ENCODE measurements at places on chromosomes 5 and 9.

DNA sequence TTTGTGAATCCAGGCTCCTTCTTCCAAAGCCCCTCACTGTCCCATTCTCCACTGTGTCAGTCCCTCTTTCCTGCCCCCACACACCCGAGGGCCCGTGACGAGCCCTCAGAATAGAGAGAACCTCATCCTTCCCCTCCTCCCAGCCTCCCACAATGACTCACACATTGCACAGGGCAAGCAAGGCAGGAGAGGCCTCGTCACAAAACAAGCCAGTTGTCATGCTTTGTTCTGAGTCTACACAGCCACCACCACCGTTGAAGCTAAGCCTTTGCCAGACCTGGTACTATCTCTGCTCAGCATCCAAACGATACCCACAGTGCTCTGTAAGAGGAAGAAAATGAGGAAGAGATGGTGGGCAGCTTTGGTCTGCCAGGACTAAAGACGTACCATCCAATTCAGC is 142.2 kb upstream of the ZNF366 start:
- no peak for DNase-seq

DNA sequence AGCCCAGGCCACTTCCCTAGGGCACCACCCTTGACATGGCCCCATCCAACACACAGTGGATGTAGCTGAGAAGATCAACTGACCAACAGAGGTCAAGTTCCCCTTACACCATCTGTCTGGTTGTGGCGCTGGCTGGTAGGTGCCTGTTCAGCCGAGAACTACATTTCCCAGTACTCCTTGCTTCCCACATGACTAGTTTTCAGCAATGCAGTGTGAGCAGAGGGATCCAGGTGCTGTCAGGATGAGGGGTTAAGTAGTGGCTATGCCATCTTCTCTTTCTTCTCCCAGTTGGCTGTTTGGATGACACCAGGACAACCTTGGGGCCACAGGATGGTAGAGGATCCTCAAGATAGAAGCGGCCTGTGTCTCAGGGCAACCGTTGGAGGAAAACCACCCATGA is 48.6 kb upstream of the SH3PXD2B start:
- peak; percentile 33 for DNase-seq

GRCh38 chr5:55241746-55242145 is 8.3 kb upstream of the CCNO start:
- no peak for DNase-seq

- DNase-seq = no peak
Measured at GRCh38 chr5:124707520-124707919, 38.9 kb downstream of the ZNF608 start.

- DNase-seq = peak; percentile 45
Measured at GRCh38 chr5:29697785-29698414, 1495.6 kb upstream of the CDH6 start.

DNA sequence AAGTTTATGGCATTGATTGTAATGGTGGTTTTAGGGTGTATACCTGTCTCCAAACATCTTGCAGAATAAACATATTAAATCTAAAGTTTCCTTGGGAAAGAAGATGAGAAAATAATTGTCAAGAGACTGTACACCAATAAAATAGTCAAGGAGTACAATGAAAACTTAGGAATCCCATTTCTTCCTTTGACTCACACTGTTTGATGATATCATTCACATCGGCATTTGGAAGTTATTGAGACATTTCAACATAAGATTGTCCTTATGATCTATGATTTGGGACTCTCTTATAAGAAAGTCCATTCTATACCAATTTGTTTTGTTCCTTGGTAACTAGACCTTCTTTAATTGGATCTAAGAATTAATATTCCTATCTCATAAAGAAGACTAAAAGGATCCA is 482.7 kb downstream of the RAB3C start:
- DNase-seq = no peak

GRCh38 chr5:147782110-147783028 is at the start of gene JAKMIP2:
TSS of gene JAKMIP2 (minus strand) at chr5:147782728. CDS start at chr5:147671806, 110,922 bp downstream.
- peak; percentile 77 for DNase-seq

DNA sequence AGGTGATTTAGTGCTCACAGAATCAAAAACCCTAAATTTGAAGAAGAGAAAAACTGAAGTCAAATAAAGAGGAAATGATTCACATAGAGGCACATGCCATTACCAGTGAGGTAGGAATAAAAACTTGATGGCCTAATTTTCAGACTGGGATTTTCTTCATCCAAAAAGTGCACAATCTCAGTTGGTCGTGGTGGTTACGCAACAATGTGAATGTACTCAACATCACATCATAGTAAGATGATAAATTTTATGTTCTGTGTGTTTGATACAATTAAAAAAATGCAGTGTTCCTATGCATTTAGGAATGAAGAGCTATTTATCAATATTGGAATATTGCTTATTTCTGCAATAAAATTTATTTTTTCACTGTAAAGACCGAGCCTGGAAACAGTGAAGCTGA is 60.7 kb downstream of the SV2C start:
- no peak for DNase-seq

DNA sequence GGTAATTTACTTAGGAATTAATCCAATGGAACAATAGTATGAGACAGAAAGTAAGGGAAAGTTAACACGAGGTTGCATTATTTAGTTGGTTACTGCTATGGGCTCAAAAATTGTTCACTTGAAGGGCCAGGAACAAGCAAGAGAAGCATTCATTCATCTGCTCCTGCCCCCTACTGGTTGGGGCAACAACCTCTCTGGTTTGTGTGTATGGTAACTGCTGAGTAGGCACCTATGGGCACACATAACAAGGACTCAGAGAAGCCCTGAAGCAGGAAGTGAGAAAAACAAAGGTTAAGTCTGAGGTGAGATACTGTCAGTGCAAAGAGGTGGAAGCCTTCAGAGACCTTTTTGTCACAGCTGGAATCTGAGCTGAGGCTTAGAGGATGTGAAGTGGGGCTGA is 34.4 kb upstream of the RANBP6 start:
- DNase-seq = no peak

GRCh38 chr9:114038724-114039313 is 39.3 kb downstream of the AMBP start:
- DNase-seq = peak; percentile 17

- no peak for DNase-seq
Measured at GRCh38 chr5:137091472-137091871, 407.7 kb downstream of the SPOCK1 start.

- no peak for DNase-seq
Measured at GRCh38 chr5:31884896-31885295, 246.0 kb downstream of the PDZD2 start.

DNA sequence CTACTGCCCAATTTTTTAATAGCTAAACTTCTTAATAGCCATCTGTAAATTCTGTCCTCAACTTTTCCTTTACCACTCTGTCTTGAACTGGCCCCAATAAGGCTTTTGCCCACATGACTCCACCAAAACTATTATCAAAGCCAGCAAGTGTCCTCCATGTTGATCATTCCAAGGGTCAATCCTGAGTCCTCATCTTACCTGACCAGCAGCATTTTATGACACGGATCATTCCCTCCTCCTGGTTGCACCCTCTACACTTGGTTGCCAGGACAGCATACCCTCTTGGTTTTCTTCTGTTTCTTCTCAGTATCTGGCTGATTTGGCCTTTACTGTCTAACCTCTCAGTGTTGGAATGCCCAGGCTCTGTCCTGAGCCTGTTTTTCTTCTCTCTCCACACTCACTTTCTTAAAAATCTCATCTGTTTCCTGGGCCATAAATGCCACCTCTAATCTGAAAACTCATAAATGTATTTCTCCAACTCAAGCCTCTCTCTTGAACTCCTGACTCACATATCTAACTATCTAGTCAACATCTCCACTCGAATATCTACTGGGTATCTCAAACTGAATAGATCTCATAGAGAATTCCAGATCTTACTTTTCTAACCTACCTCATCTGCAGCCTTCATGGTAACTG is 40.0 kb upstream of the CDC42SE2 start:
- no peak for DNase-seq

DNA sequence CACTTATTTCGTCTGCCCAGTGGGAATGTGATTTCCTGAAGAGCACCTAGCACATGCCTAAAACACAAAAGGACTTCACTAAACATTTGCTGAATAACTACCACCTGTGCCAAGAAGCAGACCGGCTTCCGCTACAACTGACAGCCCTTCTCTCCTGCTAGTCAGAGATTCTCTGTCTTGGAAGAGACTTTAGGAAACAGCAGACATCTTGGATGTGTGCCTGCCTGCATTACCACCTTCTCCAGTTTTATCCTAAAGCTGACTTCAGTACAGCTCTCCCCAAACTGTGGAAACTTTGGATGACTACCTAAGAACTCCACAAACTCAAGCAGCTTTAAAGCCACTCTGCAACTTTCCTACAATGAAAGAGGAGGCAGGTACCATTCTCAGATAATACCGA is 116.5 kb upstream of the MAN2A1 start:
- no peak for DNase-seq

GRCh38 chr9:5557606-5558587 is 47.6 kb downstream of the PDCD1LG2 start:
- DNase-seq = no peak

DNA sequence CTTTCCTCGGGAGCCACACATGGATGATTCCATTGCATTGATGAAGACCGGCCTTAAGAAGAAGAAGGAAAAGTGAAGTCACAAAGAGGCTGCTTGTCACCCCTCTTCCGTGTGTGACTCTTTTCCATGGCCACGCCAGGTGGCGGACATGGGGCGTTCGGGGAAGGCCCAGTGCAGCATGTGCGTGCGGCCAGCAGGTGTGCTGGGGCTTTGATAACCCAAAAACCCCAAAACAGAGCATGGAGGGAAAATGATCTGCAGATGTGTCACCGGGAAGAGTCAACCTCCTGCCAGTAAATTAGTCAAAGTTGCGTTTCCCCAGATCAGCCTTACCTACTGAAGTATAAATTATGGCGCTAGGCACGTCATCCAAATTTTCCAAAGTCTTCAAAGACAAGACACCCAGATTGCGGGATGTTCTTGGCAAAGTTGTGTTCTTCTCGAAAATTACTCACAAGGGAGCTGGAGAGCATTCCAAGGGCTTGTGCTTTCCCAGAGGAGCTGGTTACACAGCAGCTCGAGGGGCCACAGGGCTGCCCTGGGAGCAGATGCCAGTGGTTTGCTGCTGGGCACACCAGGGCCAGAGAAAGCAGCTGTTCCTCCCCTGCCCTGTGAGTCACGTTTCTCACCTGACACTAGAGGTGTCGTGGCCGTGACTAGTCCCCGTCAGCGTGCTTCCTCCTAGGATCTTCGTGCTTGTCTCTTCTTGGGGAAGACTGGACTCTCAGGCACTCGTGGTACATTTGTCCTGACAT is 53.9 kb downstream of the IRX2 start:
- DNase-seq = no peak

- DNase-seq = no peak
Measured at GRCh38 chr5:32460702-32461101, 16.2 kb upstream of the ZFR start.
